ENCODE measurements at places on chromosomes 1 and 21.

DNA sequence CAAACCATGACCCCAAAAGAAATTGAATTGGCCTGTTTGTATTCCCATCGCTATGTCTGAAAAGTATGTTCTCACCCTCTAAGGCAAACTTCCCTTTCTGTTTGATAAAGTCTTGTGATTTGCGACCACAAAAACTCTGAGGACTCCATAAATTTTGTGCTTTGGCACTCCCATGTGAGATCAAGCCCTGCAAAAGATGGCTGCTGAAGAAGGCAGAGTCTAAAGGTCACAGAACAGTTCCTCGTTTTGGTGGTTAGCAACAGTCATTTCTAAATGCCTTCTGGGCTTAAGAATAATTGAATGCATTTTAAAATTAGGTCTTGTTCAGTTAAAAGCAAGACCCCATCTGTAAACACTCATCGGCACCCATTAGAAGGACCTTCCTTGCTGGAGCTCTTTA lies 441.6 kb downstream of the OMA1 start:
- peak; percentile 46 for DNase-seq

DNA sequence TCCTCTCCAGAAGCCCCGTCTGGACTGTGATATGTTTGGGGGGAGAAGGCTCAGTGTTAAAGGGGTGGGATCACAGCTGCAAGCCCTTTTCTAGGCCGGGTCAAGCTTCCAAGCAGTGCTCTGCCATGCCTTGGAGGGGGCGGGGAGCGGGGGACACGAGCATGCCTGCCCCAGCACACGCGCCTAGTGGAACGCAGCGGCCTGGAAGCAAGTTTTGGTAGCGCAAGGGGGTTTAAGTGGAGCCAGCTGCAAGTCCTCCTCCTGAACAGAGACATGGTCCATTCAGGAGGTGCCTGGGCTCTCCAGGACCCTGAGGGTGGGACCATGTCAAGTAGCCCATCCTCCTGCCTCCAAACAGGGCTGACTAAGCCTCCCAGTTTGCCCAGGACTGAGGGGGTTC lies 112.2 kb downstream of the CASZ1 start:
- no peak for DNase-seq

DNA sequence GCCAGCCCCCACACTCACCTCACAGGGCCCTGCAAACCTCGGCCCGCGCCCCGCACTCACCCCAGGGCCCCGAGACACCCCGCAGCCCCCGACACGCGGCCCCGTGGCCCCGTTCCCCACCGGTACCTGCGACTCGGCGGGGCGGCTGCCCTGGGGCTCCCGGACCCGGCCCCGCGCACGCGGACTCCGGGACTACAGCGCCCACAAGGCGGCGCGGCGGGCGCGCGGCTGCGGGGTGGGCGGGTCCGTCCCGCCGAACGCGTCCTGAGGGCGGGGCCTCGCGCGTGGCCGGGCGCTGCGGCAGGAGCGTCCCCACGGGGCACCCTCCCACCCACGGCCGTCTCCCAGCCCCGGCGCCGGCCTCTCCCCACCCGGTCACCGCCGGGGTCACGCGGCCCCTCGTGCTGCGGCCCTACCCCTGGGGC lies at the start of gene SLC19A1:
Gene SLC19A1 (minus strand): TSS at position 199 of the 425 bp plus-strand sequence. CDS start 4,481 bp downstream, outside the sequence.
- no peak for DNase-seq

- DNase-seq, result no peak
These were observed 8.3 kb upstream of the OPRD1 start for GRCh38 chr1:28803662-28804061.

- DNase-seq, result no peak
These were observed 50.0 kb upstream of the WNT2B start for GRCh38 chr1:112458756-112459155.

GRCh38 chr1:201476670-201477344 lies 7.8 kb upstream of the PHLDA3 start:
- DNase-seq, result no peak

GRCh38 chr1:6961905-6962477 lies 176.7 kb downstream of the CAMTA1 start:
- DNase-seq, result no peak

Measured in GF-D8 (cell line).